Activated CD4-positive, CD25-positive, alpha-beta regulatory T cell (primary cell): ENCODE measurements at places on chromosomes 3 and 15.

DNA sequence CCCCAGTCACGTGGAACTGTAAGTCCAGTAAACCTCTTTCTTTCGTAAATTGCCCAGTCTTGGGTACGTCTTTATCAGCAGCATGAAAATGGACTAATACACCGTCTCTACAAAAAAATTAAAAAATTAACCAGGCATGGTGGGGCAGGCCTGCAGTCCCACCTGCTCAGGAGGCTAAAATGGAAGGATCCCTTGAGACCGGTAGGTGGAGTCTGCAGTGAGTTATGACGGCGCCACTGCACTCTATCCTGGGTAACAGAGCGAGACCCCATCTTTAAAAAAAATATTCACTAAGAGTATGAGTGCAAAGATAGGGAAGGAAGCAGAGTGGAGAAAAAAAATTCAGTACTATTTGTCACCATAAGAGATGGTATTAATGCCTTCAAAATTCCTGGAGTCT lies 25.6 kb downstream of the SEC11A start:
- DNase-seq, result no peak

DNA sequence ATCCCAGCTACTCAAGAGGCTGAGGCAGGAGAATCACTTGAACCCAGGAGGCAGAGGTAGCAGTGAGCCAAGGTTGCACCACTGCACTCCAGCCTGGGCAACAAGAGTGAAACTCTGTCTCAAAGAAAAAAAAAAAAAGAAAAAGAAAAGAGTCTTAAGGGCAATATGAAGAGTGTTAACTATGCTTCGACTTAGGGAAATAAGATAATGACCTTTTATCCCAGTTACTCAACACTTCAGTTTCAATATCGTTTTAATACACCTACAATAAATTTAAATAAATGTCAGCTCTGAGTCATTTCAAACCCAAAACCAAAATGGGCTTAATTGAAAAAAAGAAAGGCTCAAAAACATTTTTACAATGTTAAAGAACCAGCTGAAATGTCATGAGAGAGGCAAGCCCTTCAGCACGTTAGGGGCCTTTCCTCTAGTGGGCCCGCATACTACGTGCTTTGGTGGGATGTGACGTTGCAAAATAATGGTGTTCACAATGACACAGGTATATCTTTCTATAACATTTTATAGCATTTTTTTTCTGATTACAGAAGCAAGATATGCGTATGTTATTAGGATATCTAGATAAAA lies 15.3 kb downstream of the FYCO1 start:
- DNase-seq, result no peak

DNA sequence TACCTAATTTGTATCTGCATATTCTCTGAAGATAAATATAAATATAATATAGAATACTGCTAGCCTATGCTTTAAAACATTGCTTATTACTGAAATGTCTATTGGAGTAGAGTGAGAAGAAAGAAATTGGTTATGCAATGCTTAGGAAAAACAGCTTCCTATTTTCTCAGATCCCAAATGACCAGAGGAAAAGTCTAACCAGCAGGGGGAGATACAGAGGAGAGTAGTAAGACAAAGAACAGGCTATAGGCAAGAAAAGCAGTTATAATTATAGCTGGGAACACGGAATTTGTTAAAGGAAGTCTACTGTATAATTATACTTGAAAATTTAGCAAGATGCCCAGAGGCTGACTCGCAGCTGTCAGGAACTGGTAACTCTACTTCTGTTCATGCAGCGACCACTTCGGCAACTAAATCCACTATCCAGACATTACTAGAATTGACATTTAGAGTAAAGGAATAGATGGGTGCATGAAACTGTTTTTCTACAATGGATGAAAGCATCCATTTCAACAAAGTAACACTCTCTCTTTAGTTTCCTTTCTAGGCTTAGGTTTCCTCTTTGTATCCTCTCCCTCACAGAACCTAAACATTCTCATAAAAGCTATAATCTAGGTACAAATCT lies 97.2 kb downstream of the TBC1D5 start:
- no peak for DNase-seq

- DNase-seq, result no peak
These were observed 463.7 kb upstream of the ROBO2 start for GRCh38 chr3:76576201-76576600.

GRCh38 chr3:48516571-48516970 lies 12.6 kb upstream of the SHISA5 start:
- DNase-seq, result no peak

DNA sequence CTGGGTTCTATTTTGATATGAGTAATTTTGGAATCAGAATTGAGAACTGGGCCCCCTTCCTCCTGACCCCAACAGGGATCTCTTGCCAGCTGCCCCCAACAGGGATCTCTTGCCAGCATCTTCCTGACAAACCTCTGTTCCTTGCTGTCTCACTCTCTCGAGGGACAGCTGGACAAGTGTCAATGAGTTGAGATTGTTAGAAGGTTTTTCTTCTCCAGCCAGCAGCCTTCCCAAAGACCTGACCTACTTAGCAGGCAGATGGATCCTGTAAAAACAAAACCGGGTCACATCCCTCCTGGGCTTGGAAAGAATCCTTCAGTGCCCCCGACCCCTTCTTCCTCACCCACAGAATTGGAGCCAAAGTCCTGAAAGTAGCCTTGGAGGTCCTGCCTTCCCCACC lies 21.6 kb downstream of the LIMD1 start:
- DNase-seq, result no peak

DNA sequence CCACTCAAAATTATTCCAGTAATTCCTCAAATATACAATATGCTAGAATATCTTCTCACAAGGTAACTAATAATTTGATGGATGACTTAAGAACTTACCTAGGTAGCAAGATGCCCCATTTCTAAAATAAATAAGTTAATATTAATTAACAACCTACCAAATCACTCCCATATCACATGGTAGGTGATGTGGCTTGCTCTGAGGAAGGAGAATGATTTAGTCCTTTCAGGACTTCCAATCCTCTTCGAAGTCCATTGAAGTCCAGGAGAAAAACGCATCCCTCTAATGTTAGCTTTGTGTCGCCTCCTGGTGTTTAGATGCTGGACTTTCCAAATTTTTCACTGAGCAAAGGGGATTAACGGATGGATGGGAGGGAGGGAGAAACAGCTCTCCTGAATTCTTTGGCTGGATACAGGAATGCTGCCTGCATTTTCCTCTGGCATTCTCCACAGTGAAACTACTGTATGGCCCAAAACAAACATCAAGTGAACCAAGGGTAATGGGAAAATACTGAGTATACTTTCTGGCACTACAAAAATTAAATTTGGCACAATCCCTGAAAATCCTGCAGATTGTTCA lies 58.6 kb downstream of the PRICKLE2 start:
- DNase-seq, result no peak

DNA sequence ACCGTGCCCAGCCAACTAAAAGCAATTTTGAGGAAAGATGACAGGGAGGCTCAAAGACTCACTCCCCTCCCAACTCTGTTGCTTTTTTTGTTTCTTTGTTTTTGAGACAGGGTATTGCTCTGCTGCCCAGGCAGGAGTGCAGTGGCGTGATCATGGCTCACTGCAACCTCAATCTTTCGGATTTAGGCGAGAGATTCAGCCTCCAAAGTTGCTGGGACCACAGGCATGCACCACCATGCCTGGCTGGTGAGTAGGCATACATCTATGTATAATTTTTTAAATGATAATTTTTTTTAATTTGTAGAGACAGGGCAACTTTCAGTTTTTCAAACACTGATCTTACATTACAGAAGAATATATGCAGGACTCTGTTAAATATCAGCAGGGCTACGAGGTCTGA lies 15.8 kb upstream of the THUMPD3 start:
- no peak for DNase-seq

DNA sequence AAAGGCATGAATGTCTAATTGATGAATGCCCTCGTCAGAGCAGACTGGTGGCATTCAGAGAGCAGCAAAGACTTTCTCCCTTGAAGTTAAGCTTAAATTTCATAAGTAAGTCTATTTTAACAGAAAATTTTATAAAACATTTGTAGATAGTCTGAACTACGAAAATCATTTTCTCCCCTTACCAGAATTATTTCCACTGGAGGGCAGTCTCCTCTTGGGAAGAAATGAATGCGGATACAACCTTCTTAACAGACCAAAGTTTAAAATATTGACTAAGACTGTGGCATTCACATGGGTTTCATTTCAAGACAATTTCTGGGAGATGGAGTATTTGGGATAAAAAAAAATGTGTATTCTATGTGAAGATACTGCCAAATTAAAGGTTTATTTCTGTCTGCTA lies 669.0 kb downstream of the FHIT start:
- DNase-seq, result no peak

DNA sequence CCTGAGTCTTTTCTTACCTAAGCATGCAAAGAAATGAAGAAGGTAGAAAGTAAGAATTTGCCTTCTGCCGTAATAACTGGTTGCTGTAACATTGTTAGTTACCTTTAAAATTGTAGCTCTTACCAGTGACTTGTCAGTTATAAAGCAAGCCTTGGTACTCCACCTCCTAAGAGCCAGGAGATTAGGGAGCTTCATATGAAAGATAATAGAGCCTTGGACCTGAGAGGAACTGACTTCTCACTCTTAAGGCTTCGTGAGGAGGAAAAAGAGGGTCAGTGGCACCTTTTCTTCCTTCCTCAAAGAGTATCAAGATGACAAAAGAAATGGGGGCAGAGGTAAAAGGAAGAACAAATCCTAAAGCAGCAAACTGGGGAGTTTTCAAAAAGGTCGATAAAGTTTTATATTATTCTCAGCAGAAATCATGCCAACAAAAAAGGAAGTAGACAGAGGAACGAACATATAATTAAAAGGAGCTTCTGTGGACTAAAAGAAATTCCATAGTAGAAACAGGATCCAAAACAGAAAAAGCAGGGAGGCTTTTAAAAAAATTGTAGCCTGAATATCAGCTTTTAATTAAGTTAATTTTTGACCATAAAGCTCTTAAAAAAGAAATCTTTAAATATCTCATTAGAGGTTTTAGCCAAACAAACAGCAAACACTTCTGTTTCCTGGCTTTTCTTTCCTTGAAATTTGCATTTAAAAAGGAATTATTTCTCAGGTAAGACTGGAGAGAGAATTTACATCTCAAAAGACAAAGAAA lies 847.1 kb upstream of the ALCAM start:
- no peak for DNase-seq

DNA sequence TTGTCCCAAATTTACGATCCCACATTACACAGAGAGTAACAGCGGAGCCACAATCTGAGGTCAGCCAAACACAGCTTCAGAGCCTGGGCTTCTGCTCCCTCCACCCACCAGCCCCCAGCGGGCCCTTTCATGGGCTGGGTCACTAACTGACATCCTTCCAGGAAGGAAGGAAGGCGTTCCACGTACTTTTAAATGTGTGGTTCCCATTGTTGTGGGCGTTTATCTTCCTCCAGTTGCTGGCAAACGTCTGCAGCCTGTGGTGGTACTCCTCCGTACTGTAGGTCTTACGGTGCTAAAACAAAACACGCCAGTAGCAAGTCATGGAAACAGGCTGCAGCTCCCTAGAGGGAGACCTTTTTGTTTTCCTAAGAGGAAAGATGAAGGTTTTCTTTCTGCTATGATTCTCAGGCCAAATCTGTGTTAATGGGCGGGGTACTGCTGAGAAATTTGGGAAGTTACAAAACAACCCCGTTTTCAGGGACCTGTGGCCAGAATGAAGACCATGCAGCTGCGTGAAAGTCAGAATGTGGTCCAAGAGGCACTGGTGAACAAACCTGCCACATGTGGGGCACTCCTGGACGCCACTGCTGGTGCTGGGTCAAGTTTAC lies 7.6 kb downstream of the CTSH start:
- DNase-seq, result no peak
